Stimulated activated CD4-positive, alpha-beta T cell treated with anti-CD3 and anti-CD28 coated beads, Interleukin-4, amount 100 ng/mL, for 4 hours (primary cell): ENCODE measurements at places on chromosomes 16 and 17.

DNA sequence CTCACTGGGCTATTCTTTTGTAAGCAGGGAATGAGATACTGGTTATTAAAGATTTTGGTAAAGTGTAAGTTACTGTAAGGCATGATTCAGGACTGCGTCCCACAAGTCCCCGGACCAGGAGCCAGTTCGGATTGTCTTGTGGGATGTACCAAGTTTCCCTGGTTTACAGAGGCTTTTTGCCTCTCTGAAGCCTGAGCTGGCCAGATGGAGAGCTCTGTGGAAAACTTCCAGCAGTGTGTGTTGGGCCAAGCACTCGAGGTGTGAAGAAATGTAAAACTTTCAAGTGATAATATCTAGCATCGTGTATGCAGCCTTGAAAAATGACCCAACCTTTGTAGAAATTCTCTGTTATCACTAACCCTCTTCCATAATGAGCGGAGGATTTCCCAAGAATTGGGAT lies 2.4 kb downstream of the EPN2 start:
- DNase-seq, result no peak

- DNase-seq, result no peak
These were observed 1.5 kb downstream of the GAA start for GRCh38 chr17:80102664-80103448.

GRCh38 chr17:75011401-75012095 lies 922 bp upstream of the MRPL58 start:
- DNase-seq, result no peak

DNA sequence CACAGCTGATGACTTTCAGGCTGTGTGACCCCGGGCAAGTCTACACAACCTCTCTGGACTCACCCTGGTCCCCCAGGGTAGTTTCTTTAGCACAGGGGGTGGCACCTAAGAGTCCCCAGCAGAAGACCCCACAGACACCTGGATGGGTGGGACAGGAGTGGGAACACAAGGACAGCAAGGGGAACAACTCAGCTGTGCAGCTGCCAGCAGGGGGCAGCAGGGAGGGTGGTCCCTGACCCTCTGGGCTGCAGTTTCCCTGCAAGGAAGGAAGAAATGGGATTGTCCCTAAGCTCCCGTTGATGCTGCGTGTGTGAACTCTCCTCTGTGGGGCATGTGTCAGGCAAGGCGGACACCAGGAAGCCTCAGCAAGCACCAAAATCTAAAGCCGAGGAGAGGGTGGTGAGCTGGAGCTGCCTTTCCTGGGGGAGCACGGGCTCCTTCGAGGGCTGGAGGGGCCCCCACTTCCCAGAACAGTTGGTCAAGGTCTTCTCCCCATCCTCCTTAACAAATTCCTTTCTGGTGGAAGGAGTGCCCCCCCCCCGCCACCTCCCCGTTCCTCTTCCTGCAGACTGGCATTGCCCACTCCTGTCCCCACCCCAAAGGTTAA lies 24.1 kb upstream of the CDH5 start:
- peak; percentile 30 for DNase-seq

DNA sequence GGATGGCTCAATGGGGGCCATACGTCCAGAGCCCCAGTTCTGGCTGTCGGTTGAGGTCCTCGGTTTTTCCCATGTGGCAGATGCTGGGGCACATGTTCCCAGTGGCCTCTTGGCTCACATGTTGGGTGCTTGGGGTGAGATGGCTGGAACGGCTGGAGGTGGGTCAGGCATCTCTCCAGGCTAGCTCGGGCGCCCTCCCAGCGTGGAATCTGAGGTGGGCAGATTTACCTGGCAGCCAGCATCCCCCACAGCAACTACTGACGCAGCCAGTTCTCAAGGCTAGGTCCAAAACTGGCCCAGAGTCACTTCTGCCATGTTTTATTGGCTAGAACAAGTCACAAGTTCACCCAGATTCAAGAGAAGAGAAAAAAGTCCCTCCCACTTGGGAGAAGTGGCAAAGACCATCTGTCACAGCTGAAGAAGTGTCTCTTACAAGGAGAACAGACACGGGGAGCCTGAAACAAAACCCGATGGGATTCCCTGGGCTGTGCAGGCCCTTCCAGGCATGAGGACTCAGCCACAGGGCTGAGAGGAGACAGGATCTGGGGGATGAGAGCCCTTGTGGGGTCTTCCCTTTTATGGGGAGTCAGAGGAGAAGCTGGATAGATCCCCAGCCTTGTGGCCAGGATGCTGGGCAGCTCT lies 15.2 kb downstream of the ACE start:
- no peak for DNase-seq

GRCh38 chr17:45753645-45754225 lies 30.4 kb upstream of the CRHR1 start:
- no peak for DNase-seq

GRCh38 chr17:34146440-34147043 lies 108.5 kb upstream of the CCL2 start:
- DNase-seq, result peak; percentile 11

- peak; percentile 3 for DNase-seq
These were observed 8.8 kb downstream of the PIPOX start for GRCh38 chr17:29051731-29052130.

- no peak for DNase-seq
These were observed 85.6 kb downstream of the FOXL1 start for GRCh38 chr16:86663685-86664521.

- DNase-seq, result peak; percentile 59
These were observed 1.9 kb downstream of the MNT start for GRCh38 chr17:2398655-2399571.

GRCh38 chr16:85653290-85653891 lies 35.4 kb downstream of the GINS2 start:
- DNase-seq, result no peak

GRCh38 chr16:10835281-10835931 lies 16.8 kb upstream of the TVP23A start:
- DNase-seq, result no peak

- peak; percentile 3 for DNase-seq
These were observed 100.2 kb downstream of the WSCD1 start for GRCh38 chr17:6170349-6170748.

DNA sequence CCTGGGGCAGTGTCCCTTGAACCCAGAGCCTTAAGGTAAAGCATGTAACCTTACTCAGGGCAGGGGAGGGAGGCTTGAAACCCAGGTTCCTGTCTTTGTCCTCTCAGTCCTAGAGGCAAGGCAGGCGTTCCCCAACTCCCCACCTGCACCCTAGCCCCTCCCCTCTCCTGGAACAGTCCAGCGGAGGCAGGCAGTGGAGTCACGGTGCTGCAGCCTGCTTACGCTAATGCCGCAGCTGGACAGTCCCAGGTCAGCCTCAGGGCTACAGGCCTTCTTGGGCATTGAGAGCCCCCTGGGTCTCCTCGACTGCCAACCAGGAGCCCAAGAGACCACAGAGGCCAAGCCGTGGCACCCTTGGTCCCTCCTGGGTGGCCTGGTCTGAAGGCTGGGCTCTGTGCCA lies 6.8 kb upstream of the CD300A start:
- DNase-seq, result no peak

GRCh38 chr16:81224824-81225223 lies 13.7 kb upstream of the BCO1 start:
- DNase-seq, result no peak

GRCh38 chr16:80680046-80680445 lies 124.4 kb downstream of the CDYL2 start:
- no peak for DNase-seq

- no peak for DNase-seq
These were observed 56.3 kb downstream of the PLD6 start for GRCh38 chr17:17149520-17150447.

DNA sequence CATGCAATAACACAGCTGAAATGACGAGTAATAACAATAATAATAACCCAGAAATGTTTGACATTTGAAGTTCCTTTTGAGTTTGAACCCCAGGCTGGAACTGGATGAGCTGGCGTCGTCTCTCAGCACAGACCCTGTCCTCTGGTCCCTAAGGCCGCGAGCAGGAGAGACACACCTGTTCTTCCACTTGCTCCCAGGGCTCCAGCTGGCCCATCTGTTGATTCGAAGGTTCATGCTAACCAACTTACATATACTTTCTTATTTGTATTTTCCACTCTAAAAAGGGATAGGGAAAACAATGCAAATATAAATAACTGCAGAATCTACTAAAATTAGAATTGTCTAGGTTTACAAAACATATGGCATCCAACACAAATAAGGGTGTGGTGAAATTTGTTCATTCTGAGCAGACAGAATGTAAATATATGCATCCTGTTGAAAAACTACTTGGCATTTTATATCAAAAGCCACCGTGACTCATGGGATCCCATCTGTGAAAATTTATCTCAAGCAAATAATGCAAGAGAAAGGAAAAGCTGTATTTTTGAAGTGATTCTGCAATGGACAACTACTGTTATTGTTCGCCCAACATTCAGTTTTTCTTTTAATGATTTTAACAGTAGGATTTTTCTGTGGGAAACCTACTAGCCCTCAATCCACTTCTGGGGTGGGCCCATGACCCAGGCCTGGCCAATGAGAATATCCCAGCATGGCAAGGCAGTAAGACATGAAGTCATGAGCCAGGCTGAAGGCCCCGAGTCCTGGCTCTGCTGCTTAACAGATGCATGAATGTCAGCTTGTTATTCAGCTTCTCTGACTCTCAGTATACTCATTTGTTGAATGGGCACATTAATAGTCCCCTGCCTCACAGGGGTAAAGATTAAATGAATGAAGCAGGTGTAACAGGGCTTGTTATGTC lies 13.2 kb upstream of the RGS9 start:
- DNase-seq, result no peak

GRCh38 chr16:81940781-81941560 lies 70.3 kb downstream of the SDR42E1 start:
- no peak for DNase-seq

DNA sequence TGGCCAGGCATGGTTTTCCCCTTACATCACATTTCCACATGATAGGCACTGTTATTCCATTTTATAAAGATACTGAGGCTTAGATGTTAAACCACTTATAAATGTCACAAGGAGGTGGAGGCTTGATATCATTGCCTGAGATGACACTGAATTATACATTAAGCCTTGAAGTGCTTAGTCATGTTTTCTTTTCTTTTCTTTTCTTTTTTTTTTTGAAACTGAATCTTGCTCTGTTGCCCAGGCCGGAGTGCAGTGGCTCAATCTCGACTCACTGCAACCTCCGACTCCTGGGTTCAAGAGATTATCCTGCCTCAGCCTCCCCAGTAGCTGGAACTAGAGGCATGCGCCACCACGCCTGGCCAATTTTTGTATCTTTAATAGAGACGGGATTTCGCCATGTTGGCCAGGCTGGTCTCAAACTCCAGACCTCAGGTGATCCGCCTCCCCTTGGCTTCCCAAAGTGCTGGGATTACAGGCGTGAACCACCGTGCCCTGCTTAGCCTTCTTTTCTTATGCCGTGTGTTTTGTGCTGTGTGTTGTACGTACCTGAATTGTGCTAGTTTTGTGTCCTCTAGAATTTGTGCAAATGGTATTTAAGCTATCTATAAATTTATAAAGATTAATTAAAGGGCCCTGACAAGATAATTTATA lies 1.2 kb downstream of the DNAJA3 start:
- no peak for DNase-seq

DNA sequence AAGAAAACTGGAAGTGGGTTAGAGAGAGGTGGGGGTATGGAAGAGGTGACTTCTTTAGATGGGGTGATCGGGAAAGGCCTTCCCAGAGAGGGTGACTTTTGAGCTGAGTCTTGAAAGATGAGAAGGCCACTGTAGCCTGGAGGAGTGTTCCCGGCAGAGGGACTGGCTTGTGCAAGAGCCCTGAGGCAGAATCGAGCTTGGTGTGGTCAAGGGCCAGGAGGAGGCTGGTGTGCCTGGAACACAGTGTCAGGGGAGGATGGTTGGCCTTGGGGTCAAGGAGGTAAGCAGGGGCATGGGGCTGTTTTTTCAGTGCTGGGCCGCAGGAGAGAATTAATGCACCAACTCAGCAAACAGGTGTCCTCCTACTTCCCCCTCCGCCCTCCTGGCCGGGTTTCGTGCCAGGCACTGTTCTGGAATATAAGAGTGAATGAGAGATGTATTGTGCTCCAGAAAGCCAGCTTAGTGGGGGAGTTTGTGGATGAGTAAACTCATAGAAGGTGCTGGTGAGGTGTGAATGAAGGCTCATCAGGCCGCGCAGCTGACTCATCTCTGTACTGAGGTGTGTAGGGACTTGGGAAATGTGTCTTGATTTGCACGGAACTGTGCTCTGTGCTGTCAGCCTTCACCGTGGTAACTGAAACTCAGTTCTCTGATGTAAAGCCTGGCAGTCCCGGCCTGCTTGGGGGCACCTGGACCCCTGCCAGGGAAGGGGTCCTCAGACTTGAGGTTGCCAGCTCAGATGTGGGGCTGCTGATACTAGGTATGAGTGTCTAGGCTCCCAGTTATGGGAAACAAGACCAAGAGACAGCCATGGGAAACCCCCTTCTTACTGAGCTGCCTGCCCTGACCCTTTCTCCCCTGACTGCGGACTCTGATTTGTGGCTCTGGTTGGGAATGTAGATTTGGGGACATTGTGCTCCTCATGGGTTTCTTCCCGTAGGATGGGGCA lies 15.3 kb downstream of the KSR1 start:
- DNase-seq, result peak; percentile 84

- DNase-seq, result no peak
These were observed 86.5 kb downstream of the MYH13 start for GRCh38 chr17:10286324-10286723.

- no peak for DNase-seq
These were observed 7.4 kb downstream of the ARRB2 start for GRCh38 chr17:4717791-4718190.

DNA sequence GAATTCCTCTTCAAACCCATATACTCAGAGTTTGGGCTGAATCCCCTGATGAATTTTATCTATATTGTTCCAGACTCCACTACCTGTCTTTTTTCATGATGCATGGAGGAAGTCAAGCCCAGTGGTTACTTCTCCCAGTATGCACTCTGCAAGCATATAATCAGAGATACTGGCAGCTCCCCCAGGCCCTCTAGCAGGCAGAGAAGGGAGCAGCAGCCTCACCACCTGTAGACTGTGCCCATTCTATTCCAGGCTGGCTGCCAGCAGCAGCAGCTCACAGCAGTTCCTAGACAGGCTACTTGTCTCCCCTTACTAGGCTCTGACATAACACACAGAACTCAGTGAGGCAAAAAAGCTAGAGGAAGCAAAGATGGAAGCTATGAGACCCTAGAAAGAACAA lies 3.4 kb downstream of the MKS1 start:
- DNase-seq, result no peak

DNA sequence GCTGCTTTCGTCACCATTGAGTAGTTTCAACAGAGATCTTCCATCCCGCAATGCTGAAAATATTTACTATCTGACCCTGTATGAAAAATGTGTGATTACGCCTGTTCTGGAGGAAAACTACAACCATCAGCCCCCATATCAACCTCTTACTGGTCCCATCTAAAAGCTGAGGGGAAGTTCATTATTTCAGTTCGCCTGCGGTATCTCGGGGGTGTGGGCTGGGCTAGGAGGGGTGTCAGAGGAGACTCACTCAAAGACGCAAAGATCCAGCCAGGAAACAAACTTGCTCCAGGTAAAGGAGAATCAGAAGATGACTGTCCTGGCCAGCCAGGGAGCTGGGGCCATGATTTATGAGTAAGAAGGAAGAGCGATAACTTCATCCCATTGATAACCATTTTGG lies 13.7 kb downstream of the CACNG1 start:
- DNase-seq, result no peak

- no peak for DNase-seq
These were observed 1.0 kb upstream of the MYO18A start for GRCh38 chr17:29181226-29181625.
